ENCODE measurements at places on chromosomes 1 and 21.

DNA sequence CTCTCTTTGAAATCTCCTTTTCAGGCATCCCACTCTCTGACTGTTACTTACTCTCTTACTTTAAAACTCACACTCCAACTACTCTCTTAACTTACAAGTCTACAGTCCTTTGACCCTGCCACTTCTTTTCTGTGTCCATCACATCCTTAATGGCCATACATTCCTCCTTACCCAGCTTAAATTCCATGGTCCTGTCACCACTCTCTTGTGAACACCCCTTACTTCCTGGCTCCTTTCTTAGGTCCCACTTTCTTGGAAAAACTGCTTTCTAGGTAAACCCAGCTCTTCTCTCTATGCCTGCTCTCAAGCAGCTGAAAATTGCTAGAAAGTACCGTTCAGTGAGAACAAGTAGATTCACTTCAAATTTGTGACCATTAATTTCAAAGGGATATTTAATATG is 109.1 kb downstream of the OLFML2B start:
- DNase-seq: no peak

- no peak for DNase-seq
Observed at GRCh38 chr1:152218762-152219436, 5.1 kb downstream of the HRNR start.

- DNase-seq: no peak
Observed at GRCh38 chr1:229209816-229210215, 61.1 kb upstream of the RAB4A start.

- peak; percentile 86 for DNase-seq
Observed at GRCh38 chr1:26417111-26417759, 6.6 kb downstream of the LIN28A start.

GRCh38 chr1:76115171-76115570 is 40.6 kb downstream of the ST6GALNAC3 start:
- DNase-seq: no peak

GRCh38 chr1:183646776-183647175 is 6.3 kb downstream of the APOBEC4 start:
- DNase-seq: no peak

DNA sequence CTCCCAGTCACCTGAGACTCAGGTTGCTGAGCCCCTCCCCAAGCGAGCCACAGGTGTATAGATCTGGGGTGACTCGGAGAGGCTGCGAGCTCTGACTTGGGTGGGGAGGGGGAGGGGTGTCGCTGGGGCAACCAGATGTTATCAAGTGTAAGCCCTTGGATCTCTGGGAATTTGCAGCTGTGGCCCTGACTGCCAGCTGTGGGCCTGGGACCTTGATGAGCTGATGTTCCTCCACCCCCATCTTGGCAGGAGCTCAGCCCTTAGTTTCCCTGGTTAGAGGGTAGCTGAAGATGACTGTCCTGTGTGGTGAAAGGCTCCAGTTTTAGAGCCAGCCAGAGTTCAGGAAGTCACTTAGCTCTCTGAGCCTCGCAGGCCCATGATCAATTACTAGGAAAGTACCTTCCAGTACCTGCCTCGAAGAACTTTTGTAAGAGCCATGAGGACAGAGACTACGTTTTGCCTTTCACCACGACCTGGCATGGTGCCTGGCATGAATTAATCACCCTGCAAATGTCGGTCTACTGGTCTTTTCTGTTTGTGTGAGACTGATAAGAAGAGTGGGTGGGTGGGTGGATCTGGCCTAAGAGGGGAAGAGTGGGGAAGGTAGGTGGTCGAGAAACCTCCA is 55.8 kb downstream of the YARS1 start:
- no peak for DNase-seq

- DNase-seq: no peak
Observed at GRCh38 chr1:10185759-10186158, 24.6 kb upstream of the KIF1B start.

GRCh38 chr1:16398371-16398953 is 31.4 kb downstream of the SZRD1 start:
- no peak for DNase-seq

- DNase-seq: no peak
Observed at GRCh38 chr1:41822866-41823265, 95.9 kb downstream of the HIVEP3 start.

DNA sequence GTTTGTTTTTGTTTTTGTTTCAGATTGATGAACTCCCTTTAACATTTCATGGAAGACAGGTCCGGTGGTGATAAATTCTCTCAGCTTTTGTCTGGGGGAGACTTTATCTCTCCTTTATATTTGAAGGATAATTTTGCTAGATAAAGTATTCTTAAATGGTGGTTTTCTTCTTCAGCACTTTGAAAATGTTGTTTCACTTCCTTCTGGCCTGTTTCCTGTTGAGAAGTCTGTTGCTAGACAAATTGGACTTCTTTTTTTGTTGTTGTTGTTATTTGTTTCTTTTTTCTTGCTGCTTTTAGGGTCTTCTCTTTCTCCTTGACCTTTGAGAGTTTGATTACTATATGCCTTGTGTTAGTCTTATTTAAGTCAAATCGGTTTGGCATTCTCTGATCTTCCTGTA is 50.8 kb downstream of the CRP start:
- DNase-seq: no peak

GRCh38 chr1:32929366-32929765 is 28.2 kb upstream of the TMEM54 start:
- no peak for DNase-seq

- DNase-seq: no peak
Observed at GRCh38 chr1:11731691-11732283, 4.1 kb upstream of the AGTRAP start.

GRCh38 chr1:225608014-225608796 is 44.7 kb downstream of the ENAH start:
- DNase-seq: no peak

DNA sequence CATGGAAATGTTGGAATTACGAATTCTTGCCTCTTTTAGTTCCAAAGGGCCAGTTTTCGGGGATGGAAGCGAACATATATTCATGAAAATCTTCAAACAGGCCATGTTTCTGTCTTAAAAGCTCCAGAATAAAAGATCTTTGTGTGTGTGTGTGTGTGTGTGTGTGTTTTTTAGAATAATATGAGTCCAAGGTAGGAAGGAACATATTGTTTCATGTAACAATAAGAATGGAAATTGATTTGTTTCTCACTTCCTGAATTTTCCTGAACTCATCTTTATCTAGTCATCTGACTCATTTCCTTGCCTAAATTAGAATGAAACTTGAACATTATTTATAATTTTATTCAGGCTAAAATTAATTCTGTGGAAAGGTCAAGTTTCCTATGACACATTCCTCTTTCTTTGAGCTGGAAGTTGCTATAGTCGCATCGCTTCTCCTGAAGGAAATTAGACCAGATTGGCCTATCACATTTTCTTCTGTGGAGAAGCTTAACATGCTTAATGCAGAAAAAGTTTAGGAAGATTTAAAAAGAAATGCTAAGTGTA is 805.1 kb upstream of the ADAMTS5 start:
- DNase-seq: no peak

- DNase-seq: no peak
Observed at GRCh38 chr1:37723390-37724078, 31.2 kb downstream of the CDCA8 start.

DNA sequence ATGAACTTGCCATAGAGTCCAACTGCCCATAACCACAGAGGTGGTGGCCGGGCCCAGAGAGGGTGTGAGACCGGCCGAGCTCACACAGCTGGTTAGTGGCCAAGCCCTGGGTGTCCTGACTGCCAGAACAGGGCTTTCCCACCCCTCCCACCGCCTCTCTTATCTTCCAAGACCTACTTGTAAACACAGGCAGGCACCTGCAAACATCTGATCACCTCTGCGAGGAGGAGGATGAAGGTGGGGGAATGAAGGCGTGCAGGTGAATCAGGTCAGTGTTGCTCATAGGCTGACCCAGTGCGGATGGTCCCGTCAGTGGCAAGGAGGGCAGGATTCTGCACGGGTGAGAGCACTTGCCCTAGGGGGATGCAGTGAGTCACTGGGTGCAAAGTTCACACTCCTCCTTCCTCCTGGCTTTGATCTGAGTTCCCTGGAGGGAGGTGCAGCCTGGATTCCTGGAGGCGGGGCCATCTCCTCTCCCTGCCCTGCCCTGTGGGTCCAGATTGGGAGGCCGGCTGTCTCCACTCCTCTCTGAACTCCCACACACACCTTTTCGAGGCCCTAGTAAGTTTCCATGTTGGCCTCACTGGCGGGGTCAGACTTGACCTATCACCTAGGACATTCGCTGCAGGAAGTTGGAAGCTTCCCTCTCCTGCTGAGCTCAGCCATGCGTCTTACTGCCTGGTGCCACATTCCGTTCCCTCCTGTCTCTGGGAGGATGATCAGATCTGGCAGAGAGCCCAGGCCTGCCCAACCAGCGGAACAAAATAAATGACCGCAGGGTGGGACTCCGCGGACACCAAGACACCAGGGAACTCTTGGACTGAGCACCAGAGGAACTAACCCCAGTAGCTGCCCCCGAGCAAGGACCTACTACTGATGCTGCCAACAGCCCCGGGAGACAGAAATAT is 7.3 kb downstream of the UQCRHL start:
- no peak for DNase-seq

- no peak for DNase-seq
Observed at GRCh38 chr1:80531182-80531581, 1269.6 kb upstream of the ADGRL2 start.

GRCh38 chr1:152904688-152905440 is 3.5 kb upstream of the IVL start:
- no peak for DNase-seq

DNA sequence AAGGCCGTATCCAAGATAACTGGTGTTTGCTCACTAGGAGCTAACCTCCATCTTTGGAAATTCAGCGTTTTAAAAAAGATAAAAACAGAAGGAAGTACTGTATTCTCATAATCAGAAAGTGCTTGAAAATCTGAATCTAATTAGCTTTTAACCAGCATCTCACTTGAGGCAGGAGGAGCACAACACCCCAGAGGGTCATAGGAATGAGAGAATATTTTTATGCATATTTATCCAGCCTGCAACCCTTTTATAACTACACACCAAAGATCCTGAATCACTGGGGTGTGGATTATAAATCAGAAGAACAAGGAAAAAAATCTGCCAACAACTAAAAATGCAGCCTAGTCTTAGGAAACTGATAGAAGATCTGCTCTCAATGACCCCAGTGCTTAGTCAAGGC is 68.0 kb upstream of the PTCH2 start:
- no peak for DNase-seq

DNA sequence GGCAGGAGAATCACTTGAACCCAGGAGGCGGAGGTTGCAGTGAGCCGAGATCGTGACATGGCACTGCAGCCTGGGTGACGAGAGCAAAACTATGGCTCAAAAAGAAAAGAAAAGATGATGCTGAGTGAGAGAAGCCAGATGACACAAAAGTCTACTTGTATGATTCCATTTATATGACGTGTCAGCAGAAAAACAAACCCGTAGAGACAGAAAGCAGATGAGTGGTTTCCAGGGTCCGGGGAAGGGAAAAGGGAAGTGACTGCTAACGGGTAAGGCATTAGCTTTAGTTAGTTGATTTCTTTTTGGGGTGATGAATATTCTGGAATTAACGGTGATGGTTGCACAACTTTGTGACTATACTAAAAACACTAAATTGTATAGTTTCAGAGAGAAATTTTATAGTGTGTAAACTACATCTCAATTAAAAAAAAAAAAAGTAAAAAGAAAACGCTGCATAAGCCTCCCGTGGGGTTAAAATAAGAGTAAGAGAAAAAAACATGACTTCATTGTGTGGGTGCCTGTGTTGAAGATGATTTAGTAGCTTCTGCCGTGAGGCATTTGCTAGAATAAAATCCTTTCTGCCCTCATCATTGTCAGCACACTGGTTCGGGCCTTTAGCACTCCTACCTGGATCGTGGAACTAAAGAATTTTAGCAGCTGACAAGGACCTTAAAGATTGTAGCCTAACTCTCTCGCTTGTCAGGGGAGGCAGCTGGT is 24.7 kb upstream of the ATP5PO start:
- no peak for DNase-seq

GRCh38 chr1:67724928-67725560 is 40.0 kb downstream of the GADD45A start:
- DNase-seq: no peak

- no peak for DNase-seq
Observed at GRCh38 chr1:14142397-14143100, 442.6 kb downstream of the PRDM2 start.

DNA sequence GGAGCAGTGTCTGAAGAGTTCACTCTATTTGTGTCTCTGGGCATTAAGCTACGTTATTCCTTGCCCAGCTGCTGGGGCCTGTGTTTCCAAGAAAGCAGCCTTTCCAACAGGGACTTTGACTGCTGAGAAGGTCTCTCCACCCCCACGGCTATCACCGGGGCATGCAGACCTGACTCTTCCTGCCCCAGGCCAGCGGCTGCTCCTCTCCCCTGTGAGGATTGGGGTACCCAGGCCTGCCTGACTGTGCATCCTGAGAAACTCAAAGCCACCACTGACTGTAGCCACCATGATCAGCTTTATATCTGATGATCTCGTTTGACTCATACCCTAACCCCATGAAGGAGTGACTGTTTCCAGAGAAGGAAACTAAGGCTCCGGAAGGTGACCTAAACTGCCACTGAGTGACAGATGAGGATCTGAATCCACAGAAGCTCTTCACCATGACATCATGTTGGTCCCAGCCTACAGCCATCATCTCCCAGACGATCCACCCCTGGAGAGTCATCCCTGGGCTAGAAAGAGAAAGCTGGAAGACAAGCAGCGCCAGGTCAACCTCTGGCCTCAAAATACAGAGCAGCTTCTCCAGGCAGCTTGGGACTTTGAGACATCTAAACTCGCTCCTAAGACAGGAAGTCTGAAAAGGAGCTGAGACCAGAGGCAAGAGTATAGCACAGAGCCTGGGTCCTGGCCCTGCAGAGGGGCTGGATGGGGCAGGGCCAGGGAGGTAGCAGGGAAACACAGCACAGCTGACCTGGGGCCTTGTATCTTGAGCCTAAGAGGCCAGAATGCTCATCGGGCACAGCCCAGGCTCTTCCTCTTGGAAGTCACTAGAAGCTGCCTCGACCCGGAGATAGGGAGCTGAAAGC is 244.0 kb upstream of the VAMP3 start:
- DNase-seq: no peak

GRCh38 chr1:207298636-207299398 is 22.7 kb upstream of the CD55 start:
- DNase-seq: no peak

DNA sequence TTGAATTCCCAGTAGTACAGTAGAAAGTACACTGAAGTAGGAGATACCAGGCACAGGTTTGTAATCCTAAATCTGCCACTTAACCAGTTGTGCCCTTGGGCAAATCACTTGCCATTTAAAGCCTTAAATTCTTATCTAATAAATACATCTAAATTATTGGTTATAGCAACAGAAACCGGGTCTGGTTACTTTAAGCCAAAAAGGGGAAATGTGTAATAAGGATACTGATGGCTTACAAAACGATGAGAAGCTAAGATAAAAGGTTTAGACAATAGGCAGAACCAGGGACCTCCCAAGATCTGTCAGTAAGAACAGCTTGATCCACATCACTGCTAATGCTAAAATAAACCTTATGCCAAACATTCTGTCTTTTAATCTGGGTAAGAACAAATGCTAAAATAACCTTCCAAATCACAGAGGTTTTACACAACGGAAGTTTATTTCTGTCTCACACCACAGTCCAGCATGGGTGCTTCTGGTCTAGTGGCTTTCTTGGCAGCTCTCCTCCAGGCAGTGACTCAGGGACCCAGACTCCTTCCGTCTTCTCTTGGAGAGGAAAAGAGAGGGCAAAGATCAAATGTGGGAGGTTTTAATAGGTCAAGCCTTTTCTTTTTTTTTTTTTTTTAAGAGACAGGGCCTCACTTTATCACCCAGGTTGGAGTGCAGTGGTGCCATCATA is 16.5 kb upstream of the ZMYM1 start:
- DNase-seq: no peak
